Fibroblast of the aortic adventitia (primary cell): ENCODE measurements at places on chromosomes 1 and 21.

- peak; percentile 24 for DNase-seq
Observed at GRCh38 chr1:10965546-10966226, 46.8 kb upstream of the TARDBP start.

GRCh38 chr21:38355992-38356781 is 99.4 kb downstream of the KCNJ15 start:
- DNase-seq, result peak; percentile 78

GRCh38 chr1:44327679-44328491 is 27.2 kb downstream of the ERI3 start:
- DNase-seq, result peak; percentile 100

DNA sequence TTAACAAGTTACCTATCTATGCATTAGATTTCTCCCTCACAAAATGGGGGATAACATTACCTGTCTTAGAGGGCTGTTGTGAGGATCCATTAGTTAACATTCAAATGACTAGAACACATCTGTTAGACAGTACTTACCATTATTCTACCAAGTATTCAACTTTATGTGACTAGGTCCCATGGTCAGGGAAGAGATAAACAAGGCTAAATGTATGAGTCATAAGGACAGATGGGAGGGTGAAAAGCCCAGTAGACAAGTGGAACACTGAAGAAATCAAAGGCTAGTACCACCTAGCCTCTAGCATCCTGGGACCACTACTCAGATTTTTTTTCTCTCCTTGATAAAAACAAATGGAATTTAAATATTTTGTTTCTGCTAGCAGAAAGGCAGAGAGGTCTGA is 9.0 kb upstream of the VHLL start:
- DNase-seq, result peak; percentile 40

DNA sequence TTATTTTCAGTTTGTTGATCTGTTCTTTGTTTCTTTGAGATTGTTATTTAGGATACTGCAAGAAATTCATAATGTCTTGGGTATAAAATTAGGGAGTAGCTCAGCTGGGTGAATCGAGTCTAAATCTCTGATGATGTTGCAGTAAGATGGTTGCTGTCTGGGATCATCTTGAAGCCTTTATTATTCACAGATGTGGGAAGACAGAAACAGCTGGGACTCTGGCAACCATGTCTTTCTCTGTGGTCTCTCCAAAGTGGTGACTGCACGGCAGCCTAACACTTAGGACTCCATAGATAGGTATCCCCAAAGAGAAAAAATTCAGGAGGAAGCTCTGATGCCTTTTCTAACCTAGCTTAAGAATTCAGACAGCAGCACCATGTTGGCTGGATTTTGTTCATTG is 52.7 kb downstream of the RAP1A start:
- DNase-seq, result peak; percentile 42

- DNase-seq, result peak; percentile 99
Observed at GRCh38 chr1:31701091-31701736, 2.6 kb downstream of the COL16A1 start.

- DNase-seq, result no peak
Observed at GRCh38 chr1:35524106-35524505, 33.1 kb downstream of the KIAA0319L start.

DNA sequence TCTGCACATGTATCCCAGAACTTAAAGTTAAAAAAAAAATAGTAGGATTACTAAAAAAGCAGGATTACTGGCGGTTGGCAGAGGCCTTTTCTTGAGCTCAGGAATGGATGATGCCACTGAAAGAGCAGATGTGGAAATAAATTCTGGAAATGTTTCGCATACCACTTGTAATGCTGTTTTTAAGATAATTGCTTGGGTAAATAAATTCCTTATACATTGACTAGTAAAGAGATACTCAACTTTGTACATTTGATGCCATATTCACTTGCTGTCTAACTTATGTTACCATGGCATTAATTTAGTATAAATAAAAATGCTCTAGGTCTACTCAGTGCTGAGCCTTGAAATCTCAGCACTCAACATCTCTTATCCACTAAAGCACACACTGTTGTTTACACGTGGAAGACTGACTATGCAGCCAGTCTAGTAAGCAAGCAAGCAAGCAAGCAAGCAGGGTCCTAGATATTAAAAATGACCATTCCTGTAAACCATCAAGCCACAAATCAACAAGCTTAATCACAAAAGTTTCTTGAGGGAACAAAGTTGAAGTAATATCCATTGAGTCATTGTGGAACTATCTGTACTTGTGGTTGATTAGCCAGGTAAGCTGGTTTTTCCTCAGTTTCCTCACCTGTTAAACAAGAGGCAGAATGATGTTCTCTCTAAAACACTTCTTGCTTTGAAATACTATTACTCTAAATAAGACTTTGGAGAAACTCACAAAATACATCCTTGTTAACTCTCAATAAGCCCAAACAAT is 1.7 kb upstream of the RASAL2 start:
- peak; percentile 59 for DNase-seq

- DNase-seq, result peak; percentile 70
Observed at GRCh38 chr1:155504207-155504606, 58.4 kb downstream of the ASH1L start.

DNA sequence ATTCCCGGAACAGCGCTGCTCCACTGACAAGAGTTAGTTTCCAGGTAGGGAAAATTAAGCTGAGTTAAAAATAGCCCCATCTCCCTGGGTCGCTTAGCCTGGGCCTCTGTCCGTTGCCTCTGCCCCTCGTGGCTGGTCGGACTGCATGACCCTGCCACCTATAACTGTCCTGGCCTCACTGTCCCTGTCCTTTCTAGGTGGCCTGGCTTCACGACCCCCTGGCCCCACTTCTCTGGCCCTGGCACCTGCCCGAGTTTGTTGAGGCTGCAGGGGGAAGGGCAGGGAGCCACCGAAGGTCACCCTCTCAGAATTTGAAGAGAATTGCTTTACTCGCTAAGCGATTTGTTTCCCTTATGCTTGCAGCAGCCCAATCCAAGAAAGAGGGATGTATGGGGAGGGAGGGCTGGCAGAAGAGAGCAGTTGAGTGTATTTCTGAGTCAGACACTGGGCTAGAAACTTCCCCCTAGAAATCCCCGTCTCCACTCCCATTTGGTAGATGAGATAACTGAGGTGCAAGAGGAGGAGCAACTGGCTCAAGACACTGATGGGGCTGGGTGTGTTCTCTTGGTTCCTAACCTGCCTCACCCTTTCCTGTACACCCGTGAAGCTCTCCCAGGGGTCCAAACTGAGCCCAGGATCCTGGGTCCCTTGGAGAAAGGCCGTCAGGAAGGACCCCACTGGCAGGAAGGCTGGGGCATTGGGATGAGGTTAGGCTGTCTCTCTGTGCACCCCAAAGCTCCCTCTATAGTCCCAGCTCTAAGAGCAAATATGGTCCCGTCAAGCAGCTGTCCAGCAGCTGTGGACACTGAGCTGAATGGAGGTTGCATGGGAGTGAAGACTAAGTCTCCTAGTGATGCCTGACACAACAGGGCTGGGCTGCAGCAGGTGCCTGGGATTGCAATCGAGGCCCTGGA is 2.9 kb upstream of the EDN2 start:
- DNase-seq, result no peak

GRCh38 chr21:33443194-33443593 is 36.6 kb downstream of the TMEM50B start:
- DNase-seq, result no peak

- no peak for DNase-seq
Observed at GRCh38 chr1:2127187-2128145, 67.1 kb downstream of the FAAP20 start.

- no peak for DNase-seq
Observed at GRCh38 chr1:167165948-167166689, 54.6 kb upstream of the POU2F1 start.

GRCh38 chr1:115129071-115129640 is 39.9 kb upstream of the TSPAN2 start:
- DNase-seq, result no peak

- peak; percentile 80 for DNase-seq
Observed at GRCh38 chr1:89719502-89720306, 86.8 kb downstream of the LRRC8C start.

- no peak for DNase-seq
Observed at GRCh38 chr1:76374086-76374485, 299.5 kb downstream of the ST6GALNAC3 start.

DNA sequence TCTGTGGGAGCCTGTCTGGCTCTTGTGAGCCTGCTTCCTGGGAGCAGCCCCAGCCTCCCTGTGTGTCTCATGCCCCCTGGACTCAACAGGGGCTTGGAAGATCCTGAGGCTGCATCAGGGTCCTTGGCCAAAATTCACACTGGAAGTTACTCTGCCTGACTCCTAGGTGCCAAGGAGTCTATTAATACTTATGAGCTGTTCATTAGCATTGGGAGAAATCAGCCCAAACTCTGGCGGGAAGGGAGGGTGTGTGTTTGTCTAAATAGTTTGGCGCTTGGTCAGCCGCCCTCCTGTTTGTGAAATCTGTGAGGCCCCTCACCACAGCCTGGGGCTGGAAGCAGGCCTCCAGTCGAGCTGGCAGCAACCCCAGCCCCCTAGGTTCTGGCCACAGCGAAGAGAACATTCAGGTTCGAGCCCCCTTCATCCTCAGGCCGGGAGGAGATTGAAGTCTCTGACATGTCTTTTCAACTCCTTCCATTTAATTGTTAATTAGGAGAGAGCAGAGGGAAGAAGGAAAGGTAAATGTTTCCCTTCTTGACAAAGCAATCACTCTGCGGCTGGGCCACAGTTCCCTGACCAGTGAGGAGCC is 82.1 kb upstream of the F3 start:
- DNase-seq, result no peak

DNA sequence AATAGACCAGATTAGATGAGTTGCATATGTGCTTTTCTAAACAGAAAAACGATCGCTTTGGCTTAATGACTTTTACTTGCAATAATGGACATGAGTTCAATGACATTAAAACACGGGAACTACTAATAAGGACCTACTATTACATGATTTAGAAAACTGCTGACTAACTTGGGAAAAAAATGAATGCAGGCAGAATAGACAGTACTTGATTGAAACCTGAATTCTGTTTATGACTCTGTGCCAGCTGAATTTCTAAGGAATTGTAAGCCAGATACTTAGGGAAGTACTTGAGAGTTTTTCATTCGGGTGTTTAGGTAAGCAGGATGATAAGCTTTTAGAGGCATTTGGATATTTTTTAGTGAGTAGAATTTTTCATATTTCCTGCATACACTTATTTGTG is 12.0 kb downstream of the ADGRL2 start:
- peak; percentile 52 for DNase-seq

DNA sequence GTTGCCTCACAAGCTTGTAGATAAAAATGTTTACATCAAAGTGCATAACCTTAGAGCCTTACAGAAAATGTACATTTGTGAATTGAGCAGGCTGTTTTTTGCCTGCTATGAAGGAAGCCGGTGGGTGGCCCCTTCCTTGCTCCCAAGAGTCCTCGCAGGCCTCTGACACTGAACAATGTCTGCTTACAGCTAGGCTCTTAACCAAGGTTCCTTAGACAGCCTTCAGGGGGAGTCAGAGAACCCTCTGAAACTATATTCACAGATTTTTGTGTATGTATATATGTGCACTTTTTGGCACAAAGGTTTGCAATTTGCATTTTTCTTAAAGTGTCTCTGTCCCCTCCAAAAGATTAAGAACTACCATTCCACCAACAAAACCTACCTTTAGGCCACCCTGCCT is 282.6 kb downstream of the BARHL2 start:
- no peak for DNase-seq

DNA sequence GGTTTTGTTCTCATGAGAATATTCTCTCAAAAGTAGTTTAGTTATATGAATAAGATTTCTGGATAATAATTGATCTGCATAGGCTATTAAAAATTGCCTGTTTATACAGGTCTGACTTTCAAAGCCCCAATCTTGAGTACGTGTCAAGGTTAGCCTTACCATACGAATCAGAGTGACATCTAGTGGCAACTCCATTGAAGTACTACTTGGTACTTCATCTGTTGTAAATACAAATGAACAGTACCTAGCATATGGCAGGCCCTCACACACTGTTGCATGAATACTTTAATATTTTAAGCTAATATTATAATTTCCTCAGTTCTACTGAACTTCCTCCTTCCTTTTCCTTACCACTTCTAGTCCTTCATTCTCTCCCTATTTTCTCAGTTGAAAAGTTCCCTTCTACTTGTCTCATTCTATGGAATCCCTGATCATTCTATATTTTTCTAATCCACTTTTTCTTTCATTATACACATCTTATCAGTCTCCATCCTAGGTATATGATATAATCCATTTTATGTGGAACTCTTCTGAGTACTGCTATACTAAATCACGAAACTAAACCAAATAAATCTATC is 101.2 kb downstream of the AKT3 start:
- DNase-seq, result peak; percentile 89

DNA sequence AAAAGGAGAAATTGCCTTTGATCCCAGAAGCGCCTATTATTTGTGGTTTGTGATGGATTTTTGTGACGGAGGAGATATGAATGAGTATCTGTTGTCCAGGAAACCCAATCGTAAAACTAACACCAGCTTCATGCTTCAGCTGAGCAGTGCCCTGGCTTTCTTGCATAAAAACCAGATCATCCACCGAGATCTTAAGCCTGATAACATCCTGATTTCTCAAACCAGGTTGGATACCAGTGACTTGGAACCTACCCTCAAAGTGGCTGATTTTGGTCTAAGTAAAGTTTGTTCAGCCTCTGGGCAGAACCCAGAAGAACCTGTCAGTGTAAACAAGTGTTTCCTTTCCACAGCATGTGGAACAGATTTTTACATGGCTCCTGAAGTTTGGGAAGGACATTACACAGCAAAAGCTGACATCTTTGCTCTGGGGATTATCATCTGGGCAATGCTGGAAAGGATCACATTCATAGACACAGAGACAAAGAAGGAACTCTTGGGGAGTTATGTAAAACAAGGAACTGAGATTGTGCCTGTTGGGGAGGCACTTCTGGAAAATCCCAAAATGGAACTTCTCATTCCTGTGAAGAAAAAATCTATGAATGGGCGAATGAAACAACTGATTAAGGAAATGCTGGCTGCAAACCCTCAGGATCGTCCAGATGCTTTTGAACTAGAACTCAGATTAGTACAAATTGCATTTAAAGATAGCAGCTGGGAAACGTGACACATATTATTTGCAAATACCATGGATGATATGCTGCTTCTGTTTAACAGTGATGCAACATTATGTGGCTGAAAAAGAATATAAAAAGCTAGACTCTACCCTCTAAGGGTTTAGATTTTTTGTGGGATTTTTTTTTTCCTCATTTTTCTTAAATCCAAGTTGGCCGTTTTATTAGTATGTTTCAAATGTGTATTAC is 10.5 kb downstream of the PDIK1L start:
- DNase-seq, result no peak

- DNase-seq, result no peak
Observed at GRCh38 chr1:13652238-13652637, 47.8 kb upstream of the PRDM2 start.

GRCh38 chr1:185108321-185108720 is 48.4 kb downstream of the TRMT1L start:
- peak; percentile 11 for DNase-seq

DNA sequence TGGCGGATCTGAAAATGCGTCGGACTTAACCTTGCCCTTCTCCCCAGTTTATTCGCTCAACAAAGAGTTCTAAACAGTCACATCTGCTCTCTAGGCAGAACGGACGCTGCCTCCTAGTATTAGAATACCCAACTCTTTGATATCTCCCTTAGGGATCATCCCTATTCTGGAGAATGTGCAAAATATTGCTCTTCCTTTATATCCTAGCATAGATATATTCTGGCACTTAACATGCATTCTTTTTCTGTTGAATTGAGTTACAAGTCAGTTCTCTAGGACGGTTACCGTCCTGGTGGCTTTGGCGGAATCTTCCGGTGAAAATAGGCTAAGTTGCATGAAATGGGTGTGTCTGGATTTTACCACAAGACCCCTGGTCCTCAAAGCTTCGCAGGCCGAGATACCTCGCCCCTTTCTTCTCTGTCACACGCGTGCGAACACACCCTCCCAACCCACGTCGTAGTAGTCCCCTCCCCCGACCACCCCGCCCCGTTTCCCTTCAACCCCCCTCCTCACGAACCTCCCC is 501 bp upstream of the DNAJC6 start:
- DNase-seq, result no peak

GRCh38 chr1:115595279-115596079 is 46.3 kb upstream of the VANGL1 start:
- DNase-seq, result peak; percentile 99
